ENCODE measurements at places on chromosomes 13 and 19. TPM values are rescaled to one million over a fixed set of nuclear protein-coding genes. Genes with fewer than 3 reads are reported as not detected.

GPR12 gene
- total RNA-seq, result not detected

ZNF541 gene
- total RNA-seq, result under 0.01 TPM

ZNF132 gene
- 5.5 TPM for total RNA-seq

CEBPA gene
- total RNA-seq, result under 0.01 TPM

KLF5 gene
- total RNA-seq, result 0.15 TPM

ZNF546 gene
- total RNA-seq, result 8.2 TPM

ZNF626 gene
- 12.3 TPM for total RNA-seq

OR7C1 gene
- not detected for total RNA-seq

GRIK5 gene
- 2.3 TPM for total RNA-seq

CD33 gene
- total RNA-seq, result not detected

SYT3 gene
- total RNA-seq, result under 0.01 TPM

ADM5 gene
- total RNA-seq, result 0.32 TPM

IZUMO4 gene
- not detected for total RNA-seq

VSTM2B gene
- not detected for total RNA-seq

UBE2L5 gene
- total RNA-seq, result not detected

TNNT1 gene
- total RNA-seq, result 1.4 TPM

SULT2A1 gene
- total RNA-seq, result not detected

PROZ gene
- total RNA-seq, result not detected

IL17D gene
- 2.6 TPM for total RNA-seq
